ENCODE measurements at places on chromosomes 4 and X. TPM values are rescaled to one million over a fixed set of nuclear protein-coding genes. Genes with fewer than 3 reads are reported as not detected.

Gene ENAM
- total RNA-seq: not detected

Gene RHOXF1
- 0.76 TPM for total RNA-seq

Gene PRKG2
- total RNA-seq: 0.62 TPM

Gene ITM2A
- 67.6 TPM for total RNA-seq

Gene TLR8
- not detected for total RNA-seq

Gene GCNA
- total RNA-seq: 8.4 TPM

Gene TMSB15C
- 6.0 TPM for total RNA-seq

Gene RGS12
- total RNA-seq: 18.5 TPM

Gene UGT8
- 0.74 TPM for total RNA-seq

Gene NAT8L
- total RNA-seq: 0.51 TPM

Gene TEX13C
- not detected for total RNA-seq

Gene ASB12
- not detected for total RNA-seq

Gene HAUS7
- 40.0 TPM for total RNA-seq

Gene TIGD4
- total RNA-seq: 0.43 TPM

Gene TAF7L
- not detected for total RNA-seq

Gene RGN
- not detected for total RNA-seq

Gene GRIA3
- not detected for total RNA-seq
